Fibroblast of pulmonary artery (primary cell): ENCODE measurements at places on chromosomes 3 and 15.

DNA sequence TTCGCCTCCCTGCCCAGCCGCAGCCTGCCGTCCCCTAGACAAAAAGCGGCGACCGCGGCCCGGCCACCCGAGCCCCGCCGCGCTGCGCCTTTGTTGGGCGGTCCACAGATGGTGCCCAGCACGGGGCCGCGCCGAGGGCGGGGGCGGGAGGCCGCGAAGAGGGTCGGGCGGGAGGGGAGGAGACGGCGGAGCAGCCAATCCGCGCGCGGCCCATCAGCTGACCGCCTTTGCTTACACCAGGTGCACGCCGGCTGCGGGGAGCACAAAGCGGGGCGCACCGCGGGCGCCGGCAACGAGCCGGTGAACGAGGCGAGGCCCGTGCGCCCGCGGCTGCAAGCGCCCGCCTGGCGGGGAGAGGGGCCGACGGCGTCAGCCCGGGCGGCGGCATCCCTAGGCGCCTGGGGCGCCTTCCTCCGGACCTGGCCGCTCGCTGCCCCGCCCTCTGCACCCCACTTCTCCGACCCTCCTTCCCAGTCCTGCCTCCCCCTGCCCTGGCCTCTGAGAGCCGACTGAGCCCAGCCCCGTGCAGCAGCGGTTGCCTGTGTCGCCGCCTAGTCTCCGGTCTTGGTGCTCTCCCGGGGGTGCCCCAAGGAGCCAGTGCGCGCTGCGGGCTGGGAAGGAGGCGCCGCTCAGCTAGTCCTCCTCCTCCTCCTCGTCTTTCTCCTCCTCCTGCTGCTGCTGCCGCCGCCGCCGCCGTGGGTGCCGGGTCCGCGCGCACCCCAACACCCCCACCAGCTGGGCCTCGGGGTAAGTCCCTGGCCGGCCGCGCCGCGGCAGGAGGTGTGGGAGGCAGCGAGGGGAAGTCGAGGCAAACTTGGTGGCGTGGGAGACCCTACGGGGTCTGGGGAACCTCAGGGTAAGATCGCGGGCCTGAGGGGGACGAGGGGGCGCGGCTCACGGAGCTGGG, at the start of gene LRRN1:
Gene LRRN1 (plus strand): TSS at position 259 of the 907 bp plus-strand sequence. CDS start 45,211 bp downstream, outside the sequence.
- DNase-seq: no peak

DNA sequence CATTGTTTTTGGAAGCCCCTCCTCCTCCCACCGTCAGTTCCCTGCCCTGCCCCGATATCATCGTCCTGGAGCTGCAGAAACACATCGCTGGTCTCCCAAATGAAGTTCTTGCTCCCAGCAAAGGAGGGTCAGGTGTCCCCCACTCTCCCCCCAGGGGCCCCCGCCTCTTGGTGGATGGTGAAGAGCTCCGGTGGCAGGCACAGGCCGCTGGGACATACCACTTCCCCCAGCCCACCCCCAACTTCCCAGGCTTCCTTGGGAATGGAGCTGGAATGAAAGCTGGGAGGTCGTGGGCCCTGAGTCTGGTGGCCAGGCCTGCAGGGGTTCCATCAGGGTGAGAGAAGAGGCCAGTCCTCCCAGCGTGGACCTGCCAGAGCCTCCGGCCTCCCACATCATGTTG, 137.7 kb downstream of the CHSY1 start:
- DNase-seq: no peak

DNA sequence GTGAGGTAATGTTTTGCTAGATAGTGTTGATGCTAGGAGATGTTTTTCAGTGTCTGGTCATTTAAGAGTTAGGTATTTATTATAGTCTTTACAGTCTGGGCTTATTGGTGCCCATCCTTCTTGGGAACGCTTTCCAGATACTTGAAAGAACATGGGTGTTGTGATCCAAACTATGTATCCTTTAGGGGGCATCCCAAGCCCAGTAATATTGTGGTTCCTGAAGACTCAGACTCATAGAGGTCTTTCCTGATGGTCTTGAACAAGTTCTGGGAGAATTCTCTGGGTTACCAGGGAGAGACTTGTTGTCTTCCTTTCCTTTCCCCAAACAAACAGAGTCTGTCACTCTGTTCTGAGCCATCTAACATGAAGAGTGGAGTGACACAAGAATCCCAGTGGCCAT, 99.7 kb upstream of the LRRC3B start:
- DNase-seq: no peak

DNA sequence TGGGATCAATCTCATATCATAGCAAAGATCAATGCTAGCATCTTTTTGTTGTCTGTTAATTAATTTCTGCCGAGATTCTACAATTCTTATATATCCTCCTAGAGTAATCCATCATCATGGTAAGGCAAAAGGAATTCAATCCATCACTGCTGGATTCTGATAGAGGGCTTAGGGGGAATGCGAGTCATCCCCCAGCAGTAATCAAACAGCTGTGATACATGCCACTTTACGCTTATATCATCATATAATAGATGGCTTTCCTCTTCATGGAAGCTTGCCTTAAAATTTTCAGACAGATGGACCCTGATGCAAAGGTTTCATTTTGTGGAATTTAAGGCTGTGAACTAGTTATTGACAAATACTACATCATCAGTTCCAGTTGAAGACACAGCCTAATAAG, 645.9 kb downstream of the CADM2 start:
- no peak for DNase-seq

GRCh38 chr3:108202080-108202479, 20.1 kb downstream of the IFT57 start:
- peak; percentile 60 for DNase-seq

GRCh38 chr15:74903676-74904075, 3.0 kb downstream of the FAM219B start:
- DNase-seq: no peak
